GM23338 (cell line): ENCODE measurements at places on chromosomes 16 and 17.
A peak's percentile ranks its signal among the peaks of the same experiment; 100 is the strongest.

DNA sequence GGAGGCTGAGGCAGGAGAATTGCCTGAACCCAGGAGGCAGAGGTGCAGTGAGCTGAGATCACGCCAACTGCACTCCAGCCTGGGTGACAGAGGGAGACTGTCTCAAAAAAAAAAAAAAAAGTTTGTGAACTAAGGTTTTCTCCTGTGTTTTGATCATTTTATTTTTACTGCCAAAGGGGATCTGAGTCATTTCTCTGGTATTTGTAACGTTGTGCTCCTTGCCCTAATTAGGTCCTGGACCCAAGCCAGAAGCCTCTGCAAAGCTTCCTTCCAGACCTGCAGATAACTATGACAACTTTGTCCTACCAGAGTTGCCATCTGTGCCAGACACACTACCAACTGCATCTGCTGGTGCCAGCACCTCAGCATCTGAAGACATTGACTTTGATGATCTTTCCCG is 32.1 kb downstream of the IST1 start:
- DNase-seq, result no peak

DNA sequence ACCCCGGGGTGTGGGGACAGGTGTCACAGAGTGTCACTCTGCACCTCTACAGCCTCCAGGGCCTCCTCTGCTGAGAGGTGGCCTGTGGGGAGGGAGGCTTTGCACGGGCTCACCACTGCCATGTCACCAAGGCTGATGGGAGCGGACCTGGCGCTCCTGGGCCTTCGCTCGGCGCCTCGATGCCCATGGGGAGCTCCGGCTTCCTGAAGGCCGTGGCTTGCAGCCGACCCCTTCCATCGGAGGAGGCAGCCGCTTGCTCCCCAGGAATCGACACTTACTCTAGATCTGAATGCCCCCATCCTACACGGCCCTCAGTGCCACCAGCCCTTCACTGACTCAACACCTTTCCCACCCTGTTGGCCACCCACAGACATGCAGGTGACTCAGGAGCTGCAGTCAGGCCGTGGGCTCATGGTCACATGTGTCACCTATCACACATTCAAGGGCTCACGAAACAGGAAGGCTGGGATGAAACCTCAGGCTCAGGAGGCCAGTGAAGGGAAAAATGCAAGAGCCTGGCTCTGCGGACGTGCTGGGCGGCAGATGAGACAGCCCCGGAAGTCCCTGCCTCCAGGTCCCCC is 11.9 kb downstream of the LGALS3BP start:
- DNase-seq, result no peak

DNA sequence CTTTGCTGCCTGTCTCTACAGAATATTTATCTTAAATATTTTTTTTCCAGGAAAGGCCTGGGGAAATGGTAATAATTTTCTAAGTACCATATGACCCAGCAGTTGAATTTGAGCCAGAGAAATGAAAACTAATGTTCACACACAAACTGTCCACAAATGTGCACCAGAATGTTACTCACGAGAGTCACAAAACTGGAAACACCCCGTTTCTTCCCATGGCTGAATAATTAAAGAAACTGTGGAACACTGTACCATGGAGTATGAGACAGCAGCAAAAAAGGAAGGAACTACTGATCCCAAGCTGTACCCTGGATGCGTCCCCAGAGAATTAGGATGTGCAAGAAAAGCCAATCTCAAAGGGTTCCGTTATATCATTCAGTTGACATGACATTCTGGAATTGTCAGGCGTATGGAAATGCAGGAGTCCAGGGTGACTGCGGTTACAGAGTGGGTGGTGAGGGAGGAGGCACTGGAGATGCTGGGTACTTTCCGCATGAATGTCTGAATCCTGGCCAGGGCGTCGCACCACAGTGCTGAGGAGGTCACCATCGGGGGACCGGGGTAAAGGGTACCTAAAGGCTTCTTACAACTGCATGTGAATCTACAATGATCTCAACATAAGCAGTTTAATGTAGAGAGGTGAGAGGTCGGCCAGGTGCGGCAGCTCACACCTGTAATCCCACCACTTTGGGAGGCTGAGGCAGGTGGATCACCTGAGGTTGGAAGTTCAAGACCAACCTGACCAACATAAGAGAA is 34.5 kb downstream of the USP22 start:
- no peak for DNase-seq

- no peak for DNase-seq
These were observed 1.6 kb downstream of the RANGRF start for GRCh38 chr17:8290043-8290442.

- DNase-seq, result no peak
These were observed 2.4 kb downstream of the ALKBH5 start for GRCh38 chr17:18185832-18186626.

DNA sequence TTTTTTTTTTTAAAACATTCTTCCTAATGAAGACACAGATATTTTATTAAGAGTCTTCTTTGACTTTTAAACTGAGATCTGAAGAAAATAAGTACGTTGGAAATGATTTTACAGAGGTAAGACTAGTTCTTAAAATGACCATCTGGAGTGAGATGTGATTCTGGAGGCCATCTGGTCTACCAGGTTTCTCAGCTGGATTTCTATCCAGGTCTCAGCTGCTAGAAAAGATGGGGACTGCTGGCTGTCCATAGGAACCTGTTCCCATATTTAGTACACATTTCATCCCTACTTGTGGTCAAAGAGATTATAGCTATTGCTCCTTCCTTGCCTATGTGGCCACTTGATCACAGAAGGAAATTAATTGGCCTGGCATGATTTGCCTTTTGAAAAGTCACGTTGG is 12.2 kb downstream of the PMFBP1 start:
- DNase-seq, result no peak

- no peak for DNase-seq
These were observed 123.4 kb downstream of the PRKCB start for GRCh38 chr16:23959072-23959751.

DNA sequence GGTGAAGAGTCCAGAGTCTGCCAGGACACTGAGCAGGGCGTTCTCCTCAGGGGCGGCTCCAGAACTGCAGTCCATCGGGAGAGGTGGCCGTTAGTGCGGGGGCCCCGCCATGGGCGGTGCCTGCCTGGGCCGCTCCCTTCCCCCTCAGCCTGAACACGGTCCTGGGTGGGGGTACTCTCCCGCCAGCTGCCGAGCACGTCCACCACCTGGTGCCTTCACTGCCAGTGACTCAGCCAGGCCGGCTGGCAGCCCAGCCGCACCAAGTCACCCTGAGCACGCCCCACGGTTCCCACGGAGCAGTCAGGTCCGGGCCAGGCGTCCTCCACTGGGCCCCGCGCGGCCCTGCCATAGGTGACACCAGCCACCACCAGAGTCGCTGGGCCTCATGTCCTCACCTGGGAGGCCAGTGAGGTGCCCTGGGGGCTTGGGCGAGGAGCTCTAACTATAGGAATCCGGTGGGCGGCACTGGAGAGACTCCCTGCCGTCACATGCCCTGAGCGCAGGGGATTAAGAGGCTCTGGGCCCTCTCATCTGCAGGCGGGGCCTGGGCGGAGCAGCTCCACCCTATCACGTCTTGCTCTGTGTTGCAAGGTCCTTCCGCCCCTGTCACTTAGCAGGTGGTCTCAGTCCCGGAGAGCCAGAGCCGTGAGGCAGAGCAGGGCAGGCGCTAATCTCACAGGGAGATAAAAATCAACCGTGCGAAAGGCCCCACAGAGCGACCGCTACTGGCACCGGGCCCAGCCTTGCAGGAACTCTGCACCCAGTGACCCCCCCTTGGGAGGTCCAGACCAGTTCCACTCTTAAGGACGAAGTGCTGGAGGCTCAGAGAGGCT is 14.3 kb downstream of the PIEZO1 start:
- peak; percentile 70 for DNase-seq

GRCh38 chr17:32819035-32819434 is 57.9 kb downstream of the MYO1D start:
- no peak for DNase-seq

- peak; percentile 24 for DNase-seq
These were observed 89.8 kb downstream of the C16orf95 start for GRCh38 chr16:87227296-87227951.

GRCh38 chr16:79100447-79100846 is 500.1 kb downstream of the MAF start:
- DNase-seq, result no peak

GRCh38 chr17:55062921-55063320 is 94.4 kb downstream of the STXBP4 start:
- no peak for DNase-seq

GRCh38 chr17:70076831-70077230 is 1.8 kb downstream of the KCNJ16 start:
- no peak for DNase-seq

- DNase-seq, result no peak
These were observed 410.7 kb downstream of the TMEM114 start for GRCh38 chr16:8179615-8180014.

- DNase-seq, result peak; percentile 99
These were observed at the start of gene DNAH2 for GRCh38 chr17:7716901-7717755. TSS of gene DNAH2 (plus strand) at chr17:7717744. CDS start at chr17:7719735, 1,991 bp downstream.

DNA sequence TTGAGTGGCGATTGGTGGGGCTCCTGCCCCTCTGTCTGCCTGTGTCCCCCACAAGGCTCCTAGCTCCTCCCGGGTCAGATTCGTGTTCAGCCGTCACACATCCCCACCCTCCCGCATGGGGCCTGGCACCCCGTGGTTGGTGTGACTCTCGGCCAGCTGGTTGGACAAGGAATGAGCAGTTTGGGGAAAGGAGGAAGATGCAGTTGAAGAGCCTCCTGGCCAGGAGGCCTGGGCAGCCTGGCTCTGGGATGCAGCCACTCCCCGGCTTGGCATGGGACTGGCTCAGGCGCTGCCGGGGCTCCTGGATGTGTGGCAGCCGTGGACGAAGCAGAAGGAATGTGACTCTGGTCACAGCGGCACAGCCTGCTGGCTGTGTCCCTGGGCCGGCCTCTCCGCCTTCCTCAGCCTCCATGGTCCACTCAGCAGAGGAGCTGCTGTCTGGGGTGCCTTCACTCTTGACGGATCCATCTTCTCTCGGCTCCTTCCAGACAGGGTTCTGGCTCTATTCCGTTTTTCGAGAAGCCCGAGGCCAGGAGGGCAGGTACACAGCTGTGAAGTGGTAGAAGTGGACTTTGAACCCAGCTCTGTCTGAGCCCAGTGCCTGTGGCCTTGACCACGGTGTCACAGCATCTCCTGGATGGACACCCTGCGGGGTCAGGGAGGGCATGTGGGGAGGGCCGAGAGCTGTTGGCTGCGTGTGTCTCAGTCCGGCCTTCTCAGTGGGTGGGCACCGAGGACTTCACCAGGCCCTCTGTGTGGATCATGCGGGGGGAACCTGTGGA is 2.1 kb downstream of the TRAF7 start:
- no peak for DNase-seq

GRCh38 chr17:65541453-65541852 is 20.0 kb downstream of the AXIN2 start:
- no peak for DNase-seq

- no peak for DNase-seq
These were observed 14.9 kb upstream of the ADGRG1 start for GRCh38 chr16:57613514-57613913.
